Endothelial cell (in vitro differentiated cells): ENCODE measurements at places on chromosomes 5 and 9.

GRCh38 chr5:77798456-77798855 lies 22.3 kb upstream of the TBCA start:
- no peak for DNase-seq

DNA sequence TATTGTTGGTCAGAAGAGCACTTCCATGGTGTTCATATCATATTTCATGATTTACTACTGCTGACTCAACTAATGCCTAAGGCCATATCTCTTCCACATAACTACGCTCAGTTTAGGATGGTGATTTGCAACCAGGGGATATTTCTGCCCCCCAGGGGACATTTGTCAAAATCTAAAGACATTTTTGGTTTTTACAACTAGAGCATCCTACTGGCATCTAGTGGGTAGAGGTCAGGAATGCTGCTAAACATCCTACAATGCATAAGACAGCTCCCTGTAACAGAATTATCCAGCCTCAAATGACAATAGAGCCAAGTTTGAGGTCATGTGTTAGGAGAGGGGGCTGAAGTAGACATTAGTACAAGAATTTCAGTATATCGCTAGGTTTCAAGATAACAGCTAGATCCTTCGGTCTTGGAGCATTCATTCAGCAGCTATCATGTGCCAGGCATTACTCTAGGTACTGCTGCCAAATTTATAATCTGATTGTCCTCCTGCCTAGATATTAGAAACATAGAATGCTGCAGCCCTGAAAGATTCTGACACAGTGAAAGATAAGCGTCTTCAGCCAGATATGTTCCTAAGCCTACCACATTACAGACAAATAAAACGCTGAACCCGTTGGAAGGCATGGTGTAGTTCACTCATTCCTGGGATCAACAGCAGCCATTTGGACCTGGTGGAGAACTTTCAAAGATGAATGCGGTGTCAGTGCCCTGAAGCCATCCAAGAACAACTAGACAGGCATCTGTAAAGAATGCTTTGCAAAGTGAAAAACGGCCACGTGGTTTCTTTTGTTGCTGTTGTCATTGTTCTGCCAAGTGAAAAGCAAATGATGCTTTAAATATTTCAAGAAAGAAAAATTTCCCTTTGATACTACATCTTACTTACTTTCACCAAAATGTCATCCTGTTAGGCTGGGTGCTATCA lies 55.5 kb upstream of the FST start:
- DNase-seq = no peak

DNA sequence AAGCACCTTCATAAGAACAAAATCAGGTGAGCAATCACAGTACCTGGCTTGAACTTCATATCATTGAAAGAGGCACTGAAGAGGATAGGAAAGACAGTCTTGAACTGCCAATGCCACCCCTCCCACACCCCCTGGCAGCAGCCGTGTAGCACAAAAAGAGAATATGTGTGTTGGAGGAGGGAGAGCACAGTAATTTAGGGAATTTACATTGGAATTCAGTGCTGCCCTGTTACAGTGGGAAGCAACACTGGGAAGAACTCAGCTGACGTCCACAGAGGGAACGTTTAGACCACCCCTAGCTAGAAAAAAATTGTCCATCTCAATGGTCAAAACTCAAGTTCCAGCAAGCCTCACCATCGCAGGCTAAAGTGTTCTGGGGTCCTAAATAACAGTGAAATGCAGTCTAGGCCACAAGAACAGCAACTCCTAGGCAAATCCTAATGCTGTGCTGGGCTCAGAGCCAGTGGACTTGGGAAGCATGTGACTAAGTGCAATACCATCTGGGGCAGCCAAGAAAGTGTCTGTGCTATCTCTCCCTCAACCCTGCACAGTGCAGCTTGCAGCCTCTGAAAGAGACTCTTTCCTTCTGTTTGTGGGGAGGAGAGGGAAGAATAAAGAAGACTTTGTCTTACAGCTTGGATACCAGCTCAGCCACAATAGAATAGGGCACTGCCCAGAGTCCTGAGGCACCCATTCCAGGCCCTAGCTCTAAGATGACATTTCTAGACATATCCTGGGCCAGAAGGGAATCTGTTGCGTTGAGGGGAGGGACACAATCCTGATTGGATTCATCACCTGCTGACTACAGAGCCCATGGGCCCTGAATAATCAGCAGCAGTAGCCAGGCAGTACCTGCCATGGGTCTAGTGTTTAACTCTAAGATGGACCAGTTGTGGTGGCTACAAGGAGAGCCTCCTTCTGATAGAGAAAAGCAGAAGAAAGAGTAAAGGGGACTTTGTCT lies 62.1 kb upstream of the VLDLR start:
- DNase-seq = no peak

DNA sequence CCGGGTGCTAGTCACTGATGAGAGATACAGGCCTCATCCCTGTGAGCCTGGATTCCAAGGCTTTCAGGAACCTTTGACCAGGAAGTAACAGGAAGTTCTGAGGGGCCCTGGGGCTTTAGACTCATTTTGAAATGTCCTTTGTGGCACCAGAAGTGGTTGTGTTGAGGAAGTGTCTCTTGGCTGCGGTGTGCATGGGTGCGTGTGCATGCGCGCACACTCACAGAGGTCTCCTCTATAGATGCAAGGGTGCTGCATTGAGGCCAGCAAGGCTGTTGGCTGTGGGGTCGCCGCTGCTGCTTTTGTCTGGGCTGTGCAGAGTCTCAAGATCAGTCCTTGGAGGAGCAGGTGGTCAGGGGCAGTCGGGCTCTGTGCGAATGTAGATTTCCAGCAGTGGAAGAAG lies 7.6 kb downstream of the RAB24 start:
- no peak for DNase-seq

GRCh38 chr9:17130291-17130690 lies 4.5 kb upstream of the CNTLN start:
- DNase-seq = no peak
